ENCODE measurements at places on chromosomes 5 and 9.

GRCh38 chr5:95075111-95075510 is 209.8 kb downstream of the MCTP1 start:
- DNase-seq: no peak

GRCh38 chr9:4143936-4144717 is 155.7 kb downstream of the GLIS3 start:
- DNase-seq: no peak

- no peak for DNase-seq
Measured at GRCh38 chr9:123251324-123251723, 17.1 kb downstream of the STRBP start.

DNA sequence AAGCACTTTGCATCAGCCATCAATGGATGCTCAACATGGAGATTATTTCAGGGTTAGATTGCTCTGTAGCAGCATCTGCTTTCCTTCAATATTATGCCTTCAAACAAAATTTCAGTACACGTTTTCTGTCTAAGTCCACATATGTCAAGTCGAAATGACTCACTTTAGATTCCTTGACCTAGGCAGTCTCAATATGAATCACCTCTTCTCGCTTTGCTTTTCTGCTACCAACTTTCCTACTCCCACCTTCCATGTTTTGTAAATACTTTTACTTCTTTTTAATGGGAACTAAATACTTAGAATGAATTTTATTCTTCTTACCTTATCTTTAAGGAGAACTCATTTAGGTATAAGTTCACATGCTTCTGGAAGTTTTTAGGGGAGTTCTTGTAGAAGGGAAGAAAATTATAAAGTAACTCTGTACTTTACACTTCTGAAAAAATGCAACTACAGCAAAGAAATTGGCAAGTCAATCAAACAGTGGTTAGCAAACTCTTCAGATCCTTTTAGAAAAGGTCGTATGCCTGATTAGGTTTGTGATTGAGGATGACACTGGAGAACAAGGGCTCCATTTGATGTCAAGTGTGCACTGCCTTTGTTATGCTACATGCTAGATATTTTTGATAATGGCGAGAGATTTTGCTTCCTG is 478.5 kb upstream of the SMARCA2 start:
- DNase-seq: no peak

DNA sequence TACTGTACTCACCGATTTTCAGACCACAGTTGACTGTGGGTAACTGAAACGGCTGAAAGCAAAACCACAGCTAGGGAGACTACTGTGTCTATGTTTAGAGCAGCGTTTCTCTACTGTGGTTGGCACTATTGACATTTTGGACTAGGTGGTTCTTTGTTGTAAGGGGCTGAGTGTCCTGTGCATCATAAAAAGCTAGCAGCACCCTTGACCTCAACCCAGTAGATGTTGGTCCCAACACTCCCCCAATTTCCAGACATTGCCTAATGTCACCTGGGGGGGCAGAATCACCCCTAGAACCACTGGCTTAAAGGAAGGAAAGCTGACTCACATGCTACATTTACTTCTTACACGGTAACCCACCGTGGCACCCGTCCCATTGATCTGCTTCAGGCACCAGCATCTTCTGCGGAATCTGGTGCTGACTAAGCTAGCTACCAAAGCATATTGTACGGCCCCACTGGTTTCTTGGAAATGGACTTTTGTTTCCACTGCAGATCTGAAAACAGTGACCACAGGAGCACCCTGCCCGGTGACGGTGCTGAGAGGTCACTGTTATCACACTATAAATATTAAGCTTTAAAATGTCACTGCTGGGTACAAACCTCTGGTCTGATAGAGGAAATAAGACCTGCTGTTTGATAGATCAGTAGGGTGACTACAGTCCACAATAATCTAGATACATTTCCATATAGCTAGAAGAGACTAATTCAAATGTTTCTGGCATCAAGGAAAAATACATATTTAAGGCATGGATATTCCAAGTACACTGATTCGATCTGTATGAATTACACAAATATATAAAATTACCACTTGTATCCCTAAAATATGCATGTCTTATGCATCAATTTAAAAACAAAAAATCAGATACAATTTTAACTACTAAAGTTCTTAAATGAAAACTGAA is 151.4 kb downstream of the HSD17B3 start:
- DNase-seq: peak; percentile 49

- no peak for DNase-seq
Measured at GRCh38 chr9:70080481-70081119, 37.0 kb downstream of the MAMDC2 start.

DNA sequence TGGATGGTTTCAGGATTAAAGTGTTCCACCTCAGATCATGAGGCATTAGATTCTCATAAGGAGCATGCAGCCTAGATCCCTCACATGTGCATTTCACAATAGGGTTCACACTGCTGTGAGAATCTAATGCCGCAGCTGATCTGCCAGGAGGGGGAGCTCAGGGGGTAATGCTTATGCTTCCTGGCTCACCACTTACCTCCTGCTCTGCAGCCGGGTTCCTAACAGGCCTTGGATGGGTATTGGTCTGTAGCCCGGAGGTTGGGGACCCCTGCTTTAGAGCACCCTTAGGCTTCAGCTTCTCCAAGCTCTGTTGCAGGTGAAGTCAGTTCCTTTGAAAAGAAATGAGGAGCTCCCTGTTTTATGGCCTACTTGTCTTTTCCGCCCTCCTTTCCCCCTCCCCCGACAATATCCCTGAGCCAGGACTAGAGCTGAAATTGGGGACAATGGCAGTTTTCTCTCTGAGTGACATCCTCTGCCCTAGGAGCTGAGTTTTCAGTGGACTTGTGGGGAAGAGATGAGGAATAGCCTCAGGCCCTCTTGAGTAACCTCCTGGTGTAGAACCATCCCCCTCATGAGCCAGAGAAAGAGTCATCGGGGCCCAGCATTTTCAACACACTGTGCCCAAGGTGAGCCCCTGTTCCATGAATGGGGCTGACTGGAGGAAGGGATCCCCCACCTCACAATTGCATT is 16.2 kb upstream of the MAT2B start:
- no peak for DNase-seq

DNA sequence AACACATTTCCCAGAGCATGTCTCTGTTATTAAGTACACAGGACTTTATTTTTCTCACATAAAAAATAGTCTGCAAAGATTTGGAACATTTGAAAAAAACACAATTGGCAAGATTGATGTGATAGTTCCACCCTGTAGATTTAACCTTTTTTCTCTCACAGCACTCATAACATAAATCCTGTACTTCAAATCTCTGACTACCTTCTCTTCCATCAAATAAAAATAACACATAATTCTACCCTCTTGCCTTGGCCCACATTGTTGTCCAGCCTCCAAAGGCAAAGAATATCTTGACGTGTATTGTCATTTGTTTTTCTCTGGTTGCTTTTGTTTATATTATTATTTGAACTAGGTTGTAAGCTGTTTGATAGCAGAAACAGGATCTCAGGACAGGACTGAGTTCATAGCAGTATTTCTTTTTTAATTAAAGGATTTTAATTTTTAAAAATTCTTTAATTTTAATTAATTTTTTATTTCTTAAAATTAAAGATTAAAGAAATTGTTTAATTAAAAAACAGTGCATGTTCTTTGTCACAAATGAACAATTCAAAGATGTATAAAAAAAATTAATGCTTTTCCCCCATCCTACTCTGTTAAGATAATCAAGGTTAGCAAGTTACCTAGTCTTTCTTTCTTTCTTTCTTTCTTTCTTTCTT is 69.1 kb upstream of the PCSK1 start:
- no peak for DNase-seq

GRCh38 chr5:139843991-139844390 is 48.4 kb downstream of the PSD2 start:
- no peak for DNase-seq

DNA sequence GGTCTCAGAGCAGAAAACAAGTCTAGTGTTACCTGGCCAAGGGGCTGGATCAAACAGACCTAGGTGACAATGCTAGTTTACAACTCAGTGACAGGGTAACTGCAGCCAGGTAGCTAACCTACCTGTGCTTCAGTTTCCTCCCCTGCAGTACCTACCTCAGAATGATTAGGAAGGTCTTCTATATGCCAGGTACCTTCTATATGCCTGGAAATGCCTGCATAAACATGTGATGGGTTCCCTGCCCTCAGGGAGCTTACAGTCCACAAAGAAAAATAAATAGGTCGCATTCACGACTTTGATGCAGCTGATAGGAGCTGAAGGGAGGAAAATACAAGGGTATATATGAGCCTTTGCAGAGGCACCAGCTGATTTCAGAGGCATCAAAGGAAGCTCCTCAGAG is 16.1 kb downstream of the LHFPL2 start:
- no peak for DNase-seq

GRCh38 chr5:151019331-151019730 is 1.1 kb upstream of the GPX3 start:
- no peak for DNase-seq

GRCh38 chr9:110933350-110934001 is 104.8 kb downstream of the LPAR1 start:
- DNase-seq: no peak

GRCh38 chr5:175847503-175847902 is 23.9 kb upstream of the CPLX2 start:
- DNase-seq: no peak

DNA sequence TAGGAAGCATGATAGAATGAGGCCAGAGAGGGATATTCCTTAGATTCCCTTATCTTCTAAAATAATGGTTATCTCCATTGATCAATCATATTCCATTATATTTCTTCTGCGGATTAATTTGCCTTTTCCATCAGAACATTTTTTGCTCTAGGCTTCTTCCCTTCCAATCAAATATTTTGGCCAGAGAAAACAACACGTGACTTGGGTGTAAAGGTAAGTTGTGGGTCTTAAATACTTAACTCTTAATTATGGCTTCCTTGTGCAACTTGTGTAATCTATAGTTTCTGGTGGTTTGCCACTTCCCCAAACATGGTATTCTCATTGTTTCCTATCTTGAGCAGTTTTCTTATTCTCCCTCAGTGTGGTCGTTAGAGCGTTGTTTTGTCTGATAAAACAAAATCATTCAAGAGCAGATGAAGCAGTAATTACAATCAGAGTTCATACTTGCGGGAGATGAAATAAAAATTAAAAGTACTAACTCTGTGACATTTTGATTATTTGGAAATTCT is 889.3 kb downstream of the MAT2B start:
- DNase-seq: no peak

DNA sequence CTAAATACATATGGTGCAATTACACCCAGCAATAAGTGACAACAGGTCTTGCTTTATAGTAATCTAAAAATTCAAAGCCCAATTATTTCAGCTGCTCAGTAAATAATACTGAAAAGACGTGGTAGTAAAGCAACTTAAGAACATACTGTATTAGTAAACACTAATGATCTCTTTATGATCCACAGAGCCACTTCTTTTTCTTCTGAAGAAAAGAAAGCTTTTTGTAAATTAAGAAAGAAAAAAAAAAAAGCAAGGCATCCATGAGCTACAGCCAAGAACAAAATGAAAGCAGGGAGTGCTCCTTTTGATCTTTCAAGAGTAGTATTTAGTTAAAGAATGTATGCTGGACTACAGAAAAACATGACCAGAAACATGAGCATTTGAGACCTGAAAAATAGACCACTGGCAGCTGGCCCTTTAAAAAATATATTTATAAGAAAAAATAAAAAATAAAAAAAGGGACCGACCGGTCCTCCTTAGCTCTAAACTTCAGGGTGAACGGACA is 348.7 kb downstream of the GLIS3 start:
- no peak for DNase-seq

GRCh38 chr9:90943341-90943740 is 141.7 kb downstream of the SYK start:
- DNase-seq: no peak

DNA sequence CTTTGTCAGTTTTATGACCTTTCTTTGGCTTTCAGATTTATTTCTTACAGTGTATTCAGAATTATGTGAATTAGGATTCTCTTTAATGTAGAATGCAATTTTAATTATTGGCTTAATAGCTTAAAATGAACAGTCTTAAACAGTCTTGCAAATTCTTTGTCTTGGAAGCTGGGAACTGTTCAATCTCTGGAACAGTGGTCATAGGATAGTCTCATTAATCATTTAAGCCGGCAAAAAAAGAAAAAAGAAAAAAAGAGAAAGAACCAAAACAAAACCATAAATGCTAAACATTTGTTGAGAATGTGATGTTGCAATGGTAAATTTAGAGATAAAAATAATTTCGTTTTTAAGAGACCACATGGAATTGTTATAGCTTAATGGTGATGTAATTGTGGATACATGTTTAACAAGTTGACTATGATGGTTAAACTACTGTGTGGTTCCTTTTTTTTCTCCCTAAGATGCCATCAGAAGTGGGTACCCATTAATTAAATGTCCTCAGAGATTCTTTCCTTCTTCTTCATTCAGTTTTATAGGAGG is 61.6 kb downstream of the NNT start:
- DNase-seq: no peak

DNA sequence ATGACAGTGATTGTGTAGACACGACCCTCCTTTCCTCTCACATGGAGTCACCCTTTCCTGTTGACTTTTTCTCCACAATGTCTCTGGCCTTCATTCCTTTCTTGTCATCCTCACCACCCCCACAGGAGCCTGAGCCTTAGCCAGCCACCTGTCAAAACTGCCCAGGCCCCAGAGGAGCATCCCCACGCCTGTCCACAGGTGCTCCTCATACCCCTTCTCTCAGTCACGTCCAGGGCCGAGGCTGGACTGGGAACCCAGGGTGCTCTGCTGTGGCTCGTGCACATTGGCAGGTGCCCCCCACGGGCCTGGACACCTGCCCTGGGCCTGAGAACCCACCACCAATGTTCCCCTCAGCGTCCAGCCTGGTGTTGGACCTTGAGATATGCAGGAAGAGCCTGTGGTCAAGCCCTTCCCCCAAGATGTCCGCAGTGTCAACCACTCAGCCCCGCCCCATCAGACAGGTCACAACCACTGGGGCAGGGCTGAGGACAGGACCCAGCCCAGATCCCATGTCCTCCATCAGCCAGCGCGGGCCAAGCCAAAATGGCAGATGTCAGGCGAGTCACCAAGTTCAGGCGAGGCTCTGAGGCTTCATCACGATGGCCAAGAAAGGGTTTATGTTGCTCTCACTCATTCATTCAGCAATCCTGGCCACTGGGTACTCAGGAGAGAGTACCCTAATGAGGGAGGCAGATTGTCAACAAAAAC is 65.8 kb upstream of the STXBP1 start:
- DNase-seq: no peak

DNA sequence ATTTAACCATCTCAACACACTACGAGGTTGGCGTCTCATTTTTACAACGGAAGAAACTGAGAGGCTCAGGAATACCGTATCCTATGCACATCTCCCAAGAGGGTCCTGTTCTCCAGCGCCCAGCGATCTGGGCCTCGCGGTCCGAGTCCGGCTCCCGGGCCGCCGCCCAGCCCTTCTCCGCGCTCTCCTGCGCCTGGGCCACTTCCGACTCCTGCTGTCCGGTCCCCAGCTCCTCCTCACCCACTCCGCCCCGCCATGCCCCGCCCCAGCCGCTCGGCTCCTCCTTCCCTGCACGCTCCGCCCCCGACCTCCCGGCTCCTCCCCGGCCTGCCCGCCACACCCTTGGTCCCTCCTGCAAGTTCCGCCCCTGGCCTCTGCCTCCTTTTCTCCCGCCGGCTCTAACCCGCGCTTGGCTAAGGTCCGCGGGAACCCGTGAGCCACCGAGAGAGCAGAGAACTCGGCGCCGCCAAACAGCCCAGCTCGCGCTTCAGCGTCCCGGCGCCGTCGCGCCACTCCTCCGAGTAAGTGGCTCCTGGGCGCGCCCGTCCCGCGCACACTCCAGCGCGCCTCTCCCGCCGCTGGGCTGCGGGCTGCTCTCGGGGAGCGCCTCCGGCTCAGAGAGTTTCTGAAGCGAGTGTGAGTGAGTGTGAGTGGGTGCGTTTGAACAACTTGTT is 87.3 kb upstream of the TNFAIP8 start:
- DNase-seq: peak; percentile 93

GRCh38 chr9:117734523-117735314 is 30.5 kb downstream of the TLR4 start:
- no peak for DNase-seq
